ENCODE measurements at places on chromosomes 4 and X. TPM values are rescaled to one million over a fixed set of nuclear protein-coding genes. Genes with fewer than 3 reads are reported as not detected.
A peak's percentile ranks its signal among the peaks of the same experiment; 100 is the strongest.

DNA sequence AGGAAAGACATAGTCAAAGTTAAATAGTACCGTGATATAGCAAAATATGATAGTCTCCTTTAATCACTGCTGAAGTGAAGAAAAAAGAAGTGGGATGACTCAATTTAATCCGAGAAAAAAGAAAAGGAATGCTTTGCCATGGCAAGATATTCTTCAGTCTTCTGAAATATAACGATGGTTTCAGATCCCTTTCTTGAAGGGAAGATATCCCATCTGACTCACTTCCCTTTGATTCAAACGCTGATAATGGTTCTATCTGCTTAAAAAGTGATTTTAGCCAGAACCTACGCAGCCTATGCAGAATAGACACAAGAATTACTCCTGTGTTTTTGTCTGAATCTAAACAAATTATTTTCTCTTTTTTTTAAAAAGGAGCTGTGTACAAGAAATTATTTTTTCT is 68.1 kb upstream of the FTHL17 start:
- DNase-seq = no peak

Gene ZNF711
- 86.7 TPM for polyA plus RNA-seq

GRCh38 chr4:169254546-169254983 is 16.2 kb downstream of the SH3RF1 start:
- DNase-seq = no peak

DNA sequence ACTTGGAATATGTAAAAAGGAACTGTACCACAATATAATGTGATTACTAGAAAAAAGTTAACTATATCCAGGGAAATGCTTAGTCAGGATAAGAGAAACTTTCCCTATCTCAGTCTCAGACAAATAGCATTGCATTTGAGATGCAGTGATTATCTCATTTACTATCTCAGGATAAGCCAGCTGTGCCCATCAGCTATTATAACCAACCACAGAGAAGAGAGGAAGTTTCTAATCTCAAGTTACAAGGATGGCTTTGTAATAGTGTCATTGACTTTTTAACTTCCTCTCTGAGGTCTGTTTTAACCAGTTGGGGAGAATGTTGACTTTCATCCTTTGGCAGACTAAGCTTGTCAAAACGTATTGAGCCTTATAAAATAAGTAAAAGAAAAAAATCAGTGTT is 56.5 kb downstream of the SNX25 start:
- no peak for DNase-seq

Gene ERVMER34-1
- 3.9 TPM for polyA plus RNA-seq

DNA sequence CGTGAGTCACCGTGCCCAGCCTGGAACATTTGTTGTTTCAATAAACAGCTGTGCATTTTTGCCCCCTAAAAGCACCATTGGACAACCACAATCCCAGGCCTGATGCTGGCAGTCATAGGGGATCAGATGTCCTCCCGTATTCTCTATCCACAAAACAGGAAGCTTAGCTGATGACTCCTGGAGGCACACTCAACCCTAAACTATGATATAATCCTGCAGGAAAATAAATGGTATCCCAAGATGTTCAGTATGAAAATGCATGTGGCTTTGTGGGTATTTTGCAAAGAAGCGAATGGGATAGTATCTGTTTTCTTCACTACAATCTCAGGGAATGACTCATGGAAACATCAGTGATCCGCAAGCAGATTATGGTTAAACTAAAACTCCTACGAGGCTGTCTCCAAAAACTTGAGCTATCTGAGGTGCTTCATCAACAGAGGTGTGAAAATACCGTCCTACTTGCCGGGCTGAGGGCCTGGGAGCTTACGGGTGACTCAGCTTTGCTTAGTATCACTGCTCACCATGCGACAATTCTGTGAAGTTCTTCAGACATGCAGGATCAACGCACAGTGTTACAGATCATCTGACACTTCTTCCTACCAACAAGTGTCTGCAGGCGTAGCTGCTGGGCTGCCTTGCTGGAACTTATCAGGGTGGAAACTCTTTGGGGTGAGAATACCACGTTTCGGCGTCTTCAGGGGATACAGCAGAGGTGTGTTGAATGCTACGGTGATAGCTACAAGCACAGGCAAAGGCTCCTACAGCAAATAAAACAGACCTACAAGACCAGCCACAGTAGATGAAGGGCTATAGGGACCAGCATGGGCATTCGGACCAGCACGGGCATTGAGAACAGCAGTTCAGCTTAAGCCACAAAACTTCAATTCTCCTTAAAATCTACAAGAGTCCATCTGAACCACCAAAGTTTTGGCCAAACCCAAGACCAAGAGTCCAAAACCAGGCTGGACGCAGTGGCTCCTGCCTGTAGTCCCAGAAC is 148.5 kb downstream of the DHRSX start:
- no peak for DNase-seq

- no peak for DNase-seq
Observed at GRCh38 chr4:58093352-58093751, 983.2 kb upstream of the IGFBP7 start.

GRCh38 chrX:20300822-20301221 is 34.1 kb upstream of the RPS6KA3 start:
- DNase-seq = no peak

DNA sequence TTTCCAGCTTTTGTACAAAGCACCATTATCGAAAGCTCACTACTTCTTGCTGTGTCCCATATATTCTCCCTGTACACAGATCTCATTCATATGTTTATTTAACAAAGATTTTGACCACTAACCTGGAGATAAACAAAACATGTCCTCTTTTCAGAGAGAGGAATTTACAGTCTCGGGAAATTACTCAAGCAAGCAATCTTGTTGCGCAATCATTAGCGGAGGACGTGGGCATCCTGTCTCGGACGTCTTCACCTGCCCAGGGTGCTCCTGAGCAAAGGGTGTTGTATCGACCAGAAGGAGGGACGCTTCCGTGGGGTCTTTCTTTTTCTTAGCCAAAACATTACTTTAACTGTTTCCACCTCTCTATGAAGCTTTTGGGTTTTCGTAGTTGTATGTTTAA is 66.5 kb upstream of the CLCN4 start:
- DNase-seq = no peak

DNA sequence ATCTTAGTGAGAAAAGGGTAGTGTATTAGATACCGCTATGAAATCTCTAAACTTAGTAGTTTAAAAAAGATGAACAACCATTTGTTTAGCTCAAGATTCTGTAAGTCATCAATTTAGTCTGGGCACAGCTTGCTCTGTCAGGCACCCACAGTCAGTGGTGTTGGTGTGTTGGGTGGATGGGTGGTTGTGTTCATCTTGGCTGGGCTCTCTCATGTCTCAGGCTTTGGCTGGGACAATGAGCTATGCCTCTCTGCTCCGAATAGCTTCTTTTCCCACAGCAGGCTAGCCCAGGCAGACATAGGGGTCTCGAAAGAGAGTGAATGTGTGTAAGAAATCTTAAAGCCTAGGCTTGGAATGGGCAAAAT is 127.0 kb upstream of the GATB start:
- DNase-seq = no peak

- DNase-seq = no peak
Observed at GRCh38 chr4:142416121-142416520, 430.0 kb downstream of the INPP4B start.

DNA sequence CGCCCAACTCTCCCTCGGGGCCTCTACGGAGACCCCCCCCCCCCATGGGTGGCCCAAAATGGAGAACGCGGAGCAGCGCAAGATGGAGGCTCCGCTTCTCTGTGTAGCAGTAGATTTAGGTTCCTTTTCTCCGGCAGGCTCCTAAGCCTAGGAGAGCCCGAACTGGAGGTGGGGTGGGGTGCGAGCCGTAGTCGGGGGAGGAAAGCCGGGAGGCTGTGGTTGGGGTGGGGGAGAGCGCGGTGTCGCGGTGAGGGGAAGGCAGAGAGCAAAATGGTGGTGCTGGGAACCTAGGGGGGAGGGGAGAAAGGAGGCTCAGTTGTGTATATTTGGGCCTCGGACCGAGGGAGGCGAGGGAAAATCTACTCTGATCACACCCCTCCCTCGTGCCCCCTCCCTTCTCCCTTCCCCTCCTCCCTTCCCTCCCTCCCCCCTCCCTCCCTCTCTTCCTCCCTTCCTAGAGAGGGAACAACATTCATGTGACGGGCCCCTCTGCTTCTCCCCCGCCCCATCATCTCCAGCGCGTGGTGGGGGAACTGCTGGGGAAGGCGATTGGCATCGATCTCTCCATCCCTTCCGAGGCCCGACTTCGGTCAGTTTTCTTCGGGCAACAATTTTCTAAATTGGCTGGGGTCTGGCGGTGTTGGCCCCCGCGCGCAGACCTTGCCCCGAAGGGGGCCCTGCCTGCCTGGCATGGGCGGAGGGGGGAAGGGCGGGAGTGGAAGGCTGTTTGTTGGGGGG is at the start of gene STAG2:
TSS of gene STAG2 (plus strand) at position 439 of the 738 bp plus-strand sequence. CDS start 60,922 bp downstream, outside the sequence.
- DNase-seq = peak; percentile 68

DNA sequence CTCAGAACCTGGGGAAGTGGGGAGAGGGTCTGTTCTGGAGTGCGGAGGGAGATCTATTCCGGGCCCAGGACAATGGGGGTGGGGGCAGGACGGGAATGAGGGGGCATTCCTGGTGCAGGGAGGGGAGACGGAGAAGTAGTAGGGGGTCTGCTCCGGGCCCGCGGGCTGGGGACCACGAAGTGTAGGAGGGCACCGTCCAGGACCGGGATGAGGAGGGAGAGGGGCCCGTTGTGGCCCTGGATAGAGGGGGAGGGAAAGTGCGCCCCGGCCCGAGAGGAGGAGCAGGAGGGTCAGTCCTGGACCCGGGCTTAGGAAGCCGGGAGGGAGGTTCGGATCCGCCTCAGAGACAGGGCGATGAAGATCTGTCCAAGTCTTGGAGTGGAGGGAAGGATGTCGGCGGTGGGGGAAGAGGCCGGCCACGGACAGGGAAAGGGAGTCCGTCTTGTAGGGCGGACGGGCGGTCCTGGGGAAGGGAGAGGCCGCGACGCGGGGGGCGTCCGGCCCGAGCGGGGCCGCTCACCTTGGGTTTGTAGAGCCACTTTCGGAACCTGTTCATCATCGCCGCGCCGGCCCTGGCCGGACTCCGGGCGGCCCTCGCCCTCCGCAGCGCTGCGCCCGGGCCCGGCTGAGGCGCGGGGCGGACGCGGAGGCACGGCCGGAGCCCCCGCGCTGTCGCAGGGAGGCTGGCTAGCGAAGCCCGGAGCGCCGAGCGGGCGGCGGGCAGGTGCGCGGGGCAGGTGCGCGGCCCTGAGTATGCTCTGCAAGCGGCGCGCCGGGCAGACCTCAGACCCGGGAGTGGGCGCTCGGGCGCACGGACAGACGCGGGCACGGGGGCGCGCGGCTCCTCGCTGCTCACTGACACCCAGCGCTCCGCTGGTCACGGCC is at the start of gene ZFYVE28:
TSS of gene ZFYVE28 (minus strand) at position 881 of the 885 bp plus-strand sequence. CDS start at position 559, 322 bp downstream.
- DNase-seq = no peak

GRCh38 chrX:134502686-134503085 is 42.7 kb downstream of the HPRT1 start:
- no peak for DNase-seq

Gene NSUN7
- 13.3 TPM for polyA plus RNA-seq

Gene GAB1
- 39.9 TPM for polyA plus RNA-seq

DNA sequence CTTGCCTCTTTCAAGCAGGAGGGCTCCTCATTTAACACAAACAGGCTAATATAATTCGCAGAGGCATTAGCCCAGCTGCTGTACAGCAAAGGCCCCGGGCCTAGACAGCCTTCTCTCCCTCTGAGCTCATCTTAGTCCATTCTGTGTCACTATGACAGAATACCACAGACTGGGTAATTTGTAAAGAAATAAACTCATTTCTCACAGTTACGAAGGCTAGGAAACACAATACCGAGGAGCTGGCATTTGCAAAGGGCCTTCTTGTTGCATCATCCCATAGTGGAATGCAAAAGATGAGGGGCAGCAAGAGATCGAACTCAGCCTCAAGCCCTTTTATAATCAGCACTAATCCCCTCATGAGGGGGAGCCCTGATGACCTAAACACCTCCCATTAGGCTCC is 48.5 kb downstream of the TSPAN5 start:
- no peak for DNase-seq

Gene HEPH
- polyA plus RNA-seq = 44.6 TPM

DNA sequence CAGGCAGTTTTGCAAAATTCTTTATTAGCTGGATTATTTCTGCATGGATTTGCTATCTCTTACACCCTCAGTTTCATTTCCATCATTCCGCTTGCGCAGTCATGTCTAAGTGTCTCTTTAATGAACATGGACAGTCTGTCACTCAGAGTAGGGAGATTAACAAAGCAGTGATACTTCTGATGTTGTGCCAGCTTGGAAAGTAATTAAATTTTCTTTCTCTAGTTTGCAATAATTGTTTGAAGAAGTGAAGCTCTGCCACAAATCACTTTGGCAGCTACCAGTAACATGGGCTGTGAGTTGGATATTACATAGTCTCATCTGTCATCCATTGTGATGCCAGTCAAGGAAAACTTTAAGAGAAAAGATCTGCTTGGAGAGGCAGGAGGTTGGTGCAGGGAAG is 324.8 kb upstream of the NWD2 start:
- DNase-seq = no peak

- no peak for DNase-seq
Observed at GRCh38 chr4:105808750-105809041, 86.6 kb upstream of the NPNT start.

- no peak for DNase-seq
Observed at GRCh38 chr4:90537491-90537890, 410.3 kb downstream of the CCSER1 start.

- DNase-seq = no peak
Observed at GRCh38 chr4:48899950-48900349, 6.6 kb downstream of the OCIAD2 start.

DNA sequence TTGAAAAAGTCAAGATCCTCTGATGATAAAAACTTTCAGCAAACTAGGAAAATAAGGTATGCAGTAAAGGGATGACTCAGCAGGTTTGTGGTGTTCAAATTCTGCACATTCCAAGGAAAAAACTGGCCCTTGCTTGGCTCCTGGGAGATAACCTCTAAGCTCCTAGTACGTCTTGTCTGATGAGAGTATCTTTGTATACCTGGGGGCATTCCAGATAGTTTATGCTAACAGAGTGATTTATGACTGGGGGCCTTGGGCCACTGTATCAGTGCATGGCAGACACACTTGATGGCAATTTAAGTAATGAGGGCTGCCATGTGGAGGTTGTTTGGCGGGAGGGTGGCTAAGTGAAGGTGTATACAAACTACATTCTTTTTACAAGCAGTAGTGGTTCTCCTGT is 56.9 kb downstream of the NSG1 start:
- DNase-seq = no peak

Gene CYLC1
- not detected for polyA plus RNA-seq

Gene ITM2A
- polyA plus RNA-seq = 73.6 TPM

DNA sequence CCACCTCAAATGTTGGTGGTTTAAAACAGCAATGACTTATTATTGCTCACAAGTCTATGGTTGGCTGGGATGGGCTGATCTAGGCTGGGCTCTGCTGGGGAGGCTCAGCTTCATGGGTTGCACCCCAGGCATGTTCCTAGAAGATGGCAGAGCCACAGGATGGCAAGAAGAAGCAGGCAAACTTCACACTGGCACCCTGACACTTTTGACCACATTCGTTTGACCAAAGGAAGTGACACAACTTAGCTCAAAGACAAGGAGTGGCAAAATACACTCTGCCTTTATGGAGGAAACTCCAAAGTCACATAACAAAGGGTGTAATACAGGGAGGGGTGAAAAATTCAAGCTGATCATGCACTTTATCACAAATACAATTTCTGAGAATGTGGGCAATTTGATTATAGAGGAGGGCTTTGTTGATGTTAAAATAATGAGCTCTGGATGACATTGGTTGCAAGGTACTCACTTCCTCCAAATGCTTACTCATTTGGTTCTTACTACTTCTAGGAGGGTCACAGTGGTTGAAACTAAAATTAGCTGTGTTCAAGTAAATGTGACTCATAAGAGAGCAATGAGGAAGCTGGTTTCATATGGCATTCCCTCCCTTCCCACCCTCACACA is 249.2 kb upstream of the RPS6KA3 start:
- no peak for DNase-seq

Gene TMEM31
- polyA plus RNA-seq = 1.2 TPM

- no peak for DNase-seq
Observed at GRCh38 chrX:77945910-77946545, 23.4 kb downstream of the PGAM4 start.

- DNase-seq = no peak
Observed at GRCh38 chrX:103360092-103360491, 3.8 kb downstream of the TCEAL9 start.

Data from renal cortex interstitium (tissue), 15 donors.